KG1 (cell line): ENCODE measurements at places on chromosomes 1 and 21.

- no peak for DNase-seq
Observed at GRCh38 chr1:65360648-65361047, 51.3 kb downstream of the DNAJC6 start.

DNA sequence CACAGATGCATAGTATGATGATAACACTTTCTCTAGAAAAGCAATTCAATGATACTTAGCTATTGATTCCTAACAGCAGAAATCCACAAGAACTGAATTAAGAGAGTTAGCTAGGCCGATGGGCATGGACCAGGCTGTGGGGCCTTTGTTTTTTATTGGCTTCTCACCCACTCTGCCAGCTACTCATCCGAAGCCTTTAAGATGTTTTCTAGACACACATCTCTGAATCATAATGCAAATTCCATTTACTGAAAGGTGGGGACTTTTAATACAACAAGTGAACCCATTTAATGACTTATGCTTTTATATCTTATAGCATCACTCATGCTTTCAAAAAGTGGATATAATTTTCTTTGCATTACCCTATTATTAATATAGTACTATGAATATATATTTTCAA is 170.2 kb downstream of the RUNX1 start:
- DNase-seq, result no peak

GRCh38 chr1:60965280-60965854 is 117.0 kb upstream of the NFIA start:
- no peak for DNase-seq

DNA sequence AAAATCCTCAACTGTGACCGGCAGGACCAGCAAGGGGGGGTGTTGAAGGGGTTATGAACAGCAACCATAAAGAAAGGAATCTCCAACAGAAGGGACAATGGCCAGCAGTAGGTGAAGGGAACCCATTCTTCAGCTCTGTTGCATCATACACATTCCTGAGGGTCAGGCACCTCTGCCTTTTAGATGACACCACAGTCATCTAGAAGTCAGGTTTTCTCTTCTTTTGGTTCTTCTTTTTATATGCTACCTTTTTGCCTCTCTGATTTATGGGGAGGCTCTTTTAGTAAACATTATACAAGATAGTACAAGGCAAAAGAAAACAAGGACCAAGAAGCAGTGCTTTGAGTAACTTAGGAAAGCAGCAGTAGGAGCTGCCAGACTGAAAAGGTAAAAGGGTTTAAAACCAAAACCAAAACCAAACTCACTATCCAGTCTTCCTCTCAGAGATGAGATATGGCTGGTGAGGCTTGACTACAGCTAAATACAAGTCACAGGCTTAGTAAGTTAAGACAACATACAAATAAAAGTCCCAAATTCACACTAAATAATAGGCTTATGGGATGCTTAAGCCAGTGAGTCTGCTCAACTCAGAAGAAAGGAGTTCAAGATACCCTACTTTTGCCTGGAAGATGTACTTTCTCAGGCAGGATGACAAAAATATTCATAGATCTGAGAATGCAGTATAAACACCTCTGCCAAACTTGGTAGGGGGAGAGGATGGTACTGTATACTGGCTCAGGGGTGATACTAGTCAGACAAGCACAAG is 4.1 kb downstream of the TEX38 start:
- DNase-seq, result no peak

DNA sequence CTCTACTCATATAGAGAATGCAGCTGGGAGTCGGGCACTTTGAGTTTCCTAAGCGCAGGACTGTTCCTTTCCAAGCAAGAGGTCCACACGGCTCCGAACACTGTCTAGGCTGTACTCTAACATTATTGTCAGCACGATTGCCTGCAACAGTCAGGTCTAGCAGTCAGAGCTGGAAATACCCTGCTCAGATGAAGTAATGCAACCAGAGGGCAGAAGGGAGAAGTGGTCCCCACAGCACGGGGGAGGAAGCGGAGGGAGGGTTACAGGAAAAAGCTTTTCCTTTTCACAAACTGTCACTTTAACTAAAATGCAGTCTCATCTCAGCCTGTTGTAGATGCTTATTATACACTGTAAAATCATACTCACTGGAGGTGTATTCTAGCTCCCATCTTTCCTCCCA is 98.9 kb upstream of the SLC44A3 start:
- DNase-seq, result peak; percentile 73

DNA sequence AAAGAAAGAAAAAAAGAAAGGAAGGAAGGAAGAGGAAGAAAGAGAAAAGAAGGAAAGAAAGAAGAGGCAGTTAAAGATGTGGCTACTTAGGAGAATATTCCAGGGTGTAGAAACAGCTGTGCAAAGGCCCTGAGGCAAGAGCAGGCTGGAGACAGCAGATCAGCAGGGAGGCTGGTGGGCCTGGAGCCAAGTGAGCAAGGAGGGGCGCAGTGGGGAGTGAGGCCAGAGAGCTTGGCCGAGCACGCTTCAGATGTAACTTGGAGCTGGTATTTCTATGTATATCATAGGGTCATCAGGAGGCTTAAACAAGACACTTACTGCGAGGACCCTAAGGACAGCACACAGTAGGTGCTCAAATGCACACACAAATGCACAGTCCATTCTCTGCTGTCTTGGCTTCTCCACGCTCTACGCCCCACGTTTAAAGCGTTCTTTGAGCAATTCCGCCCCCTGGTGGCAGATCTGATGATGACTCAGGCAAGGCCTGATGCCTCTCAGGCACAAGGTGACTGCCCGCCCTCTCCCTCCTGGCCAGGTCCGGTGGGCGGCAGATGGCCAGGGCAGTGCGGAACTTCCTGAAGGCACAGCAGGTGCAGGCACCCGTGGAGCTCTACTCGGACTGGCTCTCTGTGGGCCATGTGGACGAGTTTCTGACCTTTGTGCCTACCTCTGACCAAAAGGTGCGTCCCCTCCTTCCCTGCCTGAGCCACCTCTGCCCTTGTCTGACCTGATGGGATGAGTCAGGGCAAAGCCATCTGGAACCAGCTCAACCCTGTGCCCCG is 11.9 kb upstream of the PADI3 start:
- peak; percentile 91 for DNase-seq
